NCI-H1436 (cell line): ENCODE measurements at places on chromosomes 1 and 21.

DNA sequence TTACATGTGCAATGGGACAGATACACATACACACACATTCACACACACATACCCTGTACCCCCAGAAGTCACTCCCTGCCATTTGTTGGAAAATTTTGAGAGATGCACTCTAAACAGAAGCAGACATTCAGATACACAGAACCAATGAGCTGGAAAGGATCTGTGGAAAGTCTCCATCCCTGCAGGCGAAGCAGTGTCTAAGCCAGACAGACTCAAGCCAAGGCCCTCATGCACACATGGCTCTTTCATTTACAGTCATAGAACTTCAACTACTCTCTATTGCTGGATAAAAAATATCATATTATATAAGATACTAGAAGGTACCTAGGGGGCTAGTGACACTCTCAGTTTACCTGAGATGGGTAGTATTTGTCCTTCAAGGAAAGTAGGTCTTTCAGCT, 7.3 kb upstream of the SEC16B start:
- no peak for DNase-seq

DNA sequence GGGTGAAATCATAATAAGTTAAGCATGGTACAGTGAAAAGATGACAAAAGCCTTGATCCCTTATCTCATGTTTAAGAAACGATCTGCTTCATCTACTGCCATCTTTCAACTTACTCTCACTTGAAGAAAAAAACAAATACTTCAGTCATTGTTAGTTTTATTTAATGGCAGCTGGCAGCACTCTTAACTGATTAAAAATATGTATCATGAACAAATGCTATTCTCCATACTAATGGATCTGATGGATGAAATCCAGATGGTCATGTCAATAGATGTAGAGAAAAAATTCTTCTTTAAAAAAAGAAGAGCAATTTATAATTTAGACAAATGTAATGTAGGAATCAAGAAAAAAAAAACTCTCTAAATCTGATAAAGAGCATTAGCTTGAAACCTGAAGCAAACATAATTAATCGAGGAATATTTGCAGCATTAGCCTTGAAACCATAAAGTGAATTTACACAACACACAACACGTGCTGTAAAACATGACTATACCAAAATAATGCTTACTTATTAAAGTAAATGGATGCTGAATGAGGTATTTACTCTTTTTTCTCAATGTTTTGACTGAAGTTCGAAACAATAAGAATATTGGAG, 579.0 kb upstream of the ADAMTS5 start:
- no peak for DNase-seq

DNA sequence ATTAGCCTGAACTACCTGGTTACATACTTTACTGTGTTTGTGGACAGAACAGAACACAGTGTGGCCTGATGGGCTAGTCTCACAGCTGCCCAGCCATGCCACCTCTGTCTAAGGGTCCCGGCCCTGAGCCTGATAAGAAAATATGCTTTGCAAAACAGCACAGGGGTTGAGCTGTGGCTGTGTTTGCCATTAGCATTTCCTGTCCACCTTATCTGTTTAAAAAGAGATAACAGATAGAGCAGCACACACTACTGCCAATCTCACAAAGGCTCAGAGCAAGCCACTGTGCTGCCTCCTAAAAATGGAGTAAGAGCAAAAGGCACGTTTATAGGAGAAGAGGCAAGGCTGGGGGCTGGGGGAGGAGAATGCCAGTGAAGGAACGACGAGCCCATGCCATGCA, 95.0 kb downstream of the SUSD4 start:
- no peak for DNase-seq

DNA sequence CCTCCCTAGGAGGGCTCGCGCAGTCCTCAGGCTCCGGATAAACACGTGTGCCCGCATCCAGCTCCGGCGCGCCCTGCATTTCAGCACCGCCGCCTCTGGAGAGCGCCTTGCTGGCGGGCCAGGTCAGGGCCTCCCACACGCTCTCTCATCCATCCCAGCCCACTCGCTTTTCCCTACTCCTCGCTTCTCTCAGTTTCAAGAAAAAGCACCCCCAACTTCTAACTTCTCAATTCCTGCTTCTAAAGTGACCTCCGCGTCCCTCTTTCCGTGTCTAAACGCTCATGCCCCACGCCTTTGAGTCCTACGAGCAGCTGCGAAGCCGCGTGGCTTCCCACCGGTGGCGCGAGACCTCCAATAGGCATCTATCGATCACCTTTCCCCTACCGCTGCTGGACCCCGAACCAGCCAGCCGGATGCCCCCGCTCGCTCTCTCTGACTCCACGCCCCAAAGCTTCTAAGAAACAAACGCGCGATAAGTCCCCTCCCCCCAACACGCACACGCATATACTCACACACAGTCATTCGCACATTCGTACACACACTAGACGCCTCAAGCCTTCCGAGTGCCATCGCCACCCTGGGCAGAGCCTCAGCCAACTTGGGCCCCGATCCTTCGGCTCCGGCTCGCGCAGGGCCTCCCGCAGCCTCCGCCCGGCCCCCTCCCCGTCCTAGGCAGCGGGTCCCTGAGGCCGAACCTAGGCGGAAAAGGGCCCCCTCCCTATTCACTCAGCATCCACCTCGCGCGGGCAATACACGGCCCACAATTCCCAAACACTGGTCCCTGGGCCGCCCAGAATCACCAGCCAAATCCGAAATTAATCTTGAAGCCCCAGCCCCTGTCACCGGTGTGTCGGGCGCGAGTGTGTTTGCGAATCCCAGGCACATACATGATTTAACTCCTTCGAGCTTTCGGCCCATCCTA, 1.1 kb downstream of the NMNAT2 start:
- no peak for DNase-seq

DNA sequence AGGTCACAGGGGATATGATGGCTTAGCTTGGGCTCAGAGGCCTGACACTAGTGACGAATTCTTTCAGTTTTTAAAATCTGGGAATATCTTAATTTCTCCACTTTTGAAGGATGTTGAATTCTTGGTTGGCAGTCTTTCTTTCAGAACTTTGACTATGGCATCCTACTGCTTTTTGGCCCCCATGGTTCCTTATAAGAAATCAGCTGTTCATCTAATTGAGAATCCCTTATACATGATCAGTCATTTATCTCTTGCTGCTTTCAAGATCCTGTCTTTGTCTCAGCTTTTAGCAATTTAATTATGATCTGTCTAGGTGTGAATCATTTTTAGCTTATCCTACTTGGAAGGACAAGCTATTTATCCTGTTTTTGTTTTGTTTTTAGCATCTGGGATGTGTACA, 31.2 kb upstream of the F3 start:
- no peak for DNase-seq

DNA sequence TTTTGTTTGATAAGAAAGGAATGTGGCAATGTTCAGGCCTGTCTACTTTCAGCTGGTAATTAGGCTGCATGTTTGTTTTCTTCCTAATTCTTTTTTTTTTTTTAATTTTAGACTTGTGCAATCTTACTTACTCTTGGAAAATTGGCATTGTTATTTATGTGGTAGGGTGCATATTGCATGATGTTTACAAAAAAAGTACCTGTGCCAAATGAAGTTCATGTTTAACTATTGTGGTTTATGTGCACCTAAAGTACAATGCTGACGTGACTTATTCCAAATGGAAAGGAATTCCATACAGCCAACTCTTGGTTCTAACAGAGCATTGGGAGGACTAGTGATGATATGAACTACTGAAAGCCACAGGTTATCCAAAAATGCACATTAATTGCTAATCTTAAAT, 51.0 kb downstream of the KCNK2 start:
- DNase-seq = no peak

GRCh38 chr21:35954066-35954465, 106.3 kb downstream of the SETD4 start:
- no peak for DNase-seq

DNA sequence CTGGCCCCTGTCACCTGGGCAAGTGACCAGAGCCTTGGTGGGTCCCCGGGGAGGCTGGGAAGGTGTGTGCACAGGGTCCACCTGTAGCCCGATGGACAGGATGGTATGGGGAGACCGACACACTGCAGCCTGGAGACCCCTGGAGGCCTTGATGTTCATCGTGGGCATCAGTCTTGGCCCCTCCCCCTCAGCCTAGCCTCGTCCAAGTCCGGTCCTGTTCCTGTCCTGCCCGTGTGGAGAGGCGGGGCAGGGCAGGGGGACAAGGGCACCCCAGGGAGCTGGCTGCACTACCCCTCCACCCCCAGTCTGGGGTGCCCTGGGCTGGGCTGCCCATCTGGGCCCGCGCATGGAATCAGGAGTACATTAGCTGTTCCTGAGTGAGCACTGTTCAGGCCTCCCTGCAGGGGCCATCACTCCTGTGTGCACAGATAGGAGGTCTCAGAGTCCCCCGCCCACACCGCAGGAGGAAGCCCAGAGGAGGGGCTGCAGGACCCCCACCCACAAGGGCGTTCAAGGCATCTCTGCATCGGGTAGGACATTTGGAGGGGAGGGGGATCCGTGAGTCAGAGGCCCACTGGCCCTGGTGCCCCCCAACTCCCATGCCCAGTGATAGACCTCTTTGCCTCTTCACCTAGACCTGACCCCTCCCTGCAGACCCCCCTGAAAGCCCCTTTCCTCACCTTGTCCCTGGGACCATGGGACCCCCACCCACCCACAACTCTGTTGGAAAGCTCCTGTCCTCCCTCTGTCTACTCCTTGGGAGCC, 63.2 kb downstream of the WNT9A start:
- no peak for DNase-seq
